NCI-H226 (cell line): ENCODE measurements at places on chromosomes 5 and 9.
A peak's percentile ranks its signal among the peaks of the same experiment; 100 is the strongest.

GRCh38 chr5:98656125-98656795, 117.2 kb upstream of the RGMB start:
- no peak for DNase-seq

DNA sequence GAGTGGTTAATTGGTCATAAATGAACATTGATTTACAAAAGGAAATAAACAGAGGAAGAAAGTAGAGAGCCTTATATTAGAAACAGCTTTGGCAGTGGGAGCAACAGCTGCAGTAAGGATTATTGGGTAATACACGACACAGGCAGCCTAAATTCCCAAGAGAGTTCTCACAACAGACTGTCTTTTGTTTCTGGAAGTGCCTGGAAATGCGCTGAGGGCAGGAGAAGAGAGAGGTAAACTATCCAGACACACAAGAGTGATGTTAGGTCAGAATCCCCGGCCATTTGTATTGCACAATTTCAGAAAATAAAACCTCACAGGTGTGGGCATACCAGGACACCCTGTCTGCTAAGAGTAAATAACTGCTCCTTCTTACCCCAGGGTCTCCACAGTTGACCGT, 450.4 kb upstream of the CTNND2 start:
- no peak for DNase-seq

DNA sequence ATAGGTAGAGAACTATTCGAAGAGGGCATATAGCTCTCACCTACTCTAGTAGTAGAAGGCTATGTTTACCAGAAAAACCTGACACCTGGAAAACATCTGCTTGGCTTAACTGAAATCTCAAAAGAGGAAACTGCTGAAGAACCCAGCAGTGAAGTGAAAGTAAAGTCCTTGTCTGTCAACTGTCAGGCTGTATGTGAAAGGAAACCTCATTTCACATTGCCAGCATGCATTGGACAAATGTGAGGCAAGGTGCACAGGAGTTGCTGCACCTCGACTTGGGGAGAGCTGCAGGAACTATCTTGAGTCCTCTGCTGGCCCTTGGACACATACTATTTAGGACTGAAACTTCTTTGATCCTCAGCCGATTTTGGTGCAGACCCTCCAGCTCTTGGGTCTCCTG, 53.3 kb downstream of the NREP start:
- no peak for DNase-seq

DNA sequence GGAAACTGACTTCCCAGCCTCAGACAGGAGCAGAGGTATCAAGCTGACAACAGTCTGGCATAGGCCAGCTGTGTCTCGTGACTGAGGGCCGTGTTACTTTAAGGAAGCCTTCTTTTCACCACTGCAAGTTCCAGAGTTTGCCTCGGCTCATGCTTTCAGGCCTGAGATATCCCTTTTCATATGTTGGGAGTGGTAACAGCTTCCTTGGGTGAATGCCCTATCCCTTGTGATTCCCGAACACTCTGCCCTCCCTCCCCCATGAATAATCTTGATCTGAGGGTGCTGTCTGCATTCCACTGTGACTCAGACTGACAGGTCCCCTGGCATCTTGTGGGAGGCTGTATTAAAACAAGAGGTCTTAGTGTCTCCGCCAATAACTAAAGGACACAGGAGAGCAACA, 49.7 kb upstream of the ARL15 start:
- peak; percentile 78 for DNase-seq

DNA sequence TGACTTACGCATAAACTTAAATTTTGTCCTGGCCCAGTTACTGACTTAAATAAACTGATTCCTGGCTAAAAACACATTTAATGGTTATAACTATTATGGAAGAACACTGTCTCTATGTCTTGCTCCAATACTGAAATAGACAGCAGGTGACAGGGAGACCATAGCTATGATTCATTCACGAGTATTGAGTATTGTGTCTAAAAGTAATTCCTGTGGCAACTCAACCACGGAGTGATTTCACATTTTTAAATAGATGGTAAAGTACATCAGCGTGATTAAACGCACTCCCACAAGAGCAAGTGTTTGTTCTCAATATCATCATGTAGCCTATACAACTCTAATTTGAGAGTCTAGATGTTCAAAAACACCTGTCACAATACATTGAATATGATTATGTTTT, 35.9 kb upstream of the PCSK1 start:
- no peak for DNase-seq

- DNase-seq: peak; percentile 24
These were observed 89.3 kb upstream of the TNC start for GRCh38 chr9:115207003-115207836.

GRCh38 chr5:160850421-160850820, 1.6 kb downstream of the ATP10B start:
- DNase-seq: no peak

DNA sequence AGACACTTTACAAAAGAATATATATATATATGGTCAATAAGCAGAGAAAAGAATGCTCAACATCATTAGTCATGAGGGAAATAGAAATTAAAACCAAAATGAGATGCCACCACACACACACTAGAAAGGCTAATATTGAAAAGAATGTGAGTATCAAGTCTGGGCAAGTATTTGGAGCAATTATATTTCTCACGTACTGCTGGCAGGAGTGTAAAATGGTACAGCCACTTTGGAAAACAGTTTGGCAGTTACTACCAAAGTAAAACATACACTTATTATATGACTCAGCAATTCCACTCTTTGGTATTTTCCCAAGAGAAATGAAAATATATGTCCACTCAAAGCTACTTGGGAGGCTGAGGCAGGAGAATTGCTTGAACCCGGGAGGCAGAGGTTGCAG, 29.8 kb downstream of the NEUROG1 start:
- no peak for DNase-seq
